Fibroblast of lung (primary cell): ENCODE measurements at places on chromosomes 2 and 18. TPM values are rescaled to one million over a fixed set of nuclear protein-coding genes. Genes with fewer than 3 reads are reported as not detected.

IL18R1 gene
- 0.10 and 0.18 TPM in 2 replicates for polyA plus RNA-seq

DSC3 gene
- 0.01 and 0.02 TPM in 2 replicates for polyA plus RNA-seq

HADHB gene
- polyA plus RNA-seq: 137 and 151 TPM in 2 replicates

PTPN2 gene
- 18.7 and 23.7 TPM in 2 replicates for polyA plus RNA-seq

COLEC11 gene
- polyA plus RNA-seq: 0.30 and 0.34 TPM in 2 replicates

DNA sequence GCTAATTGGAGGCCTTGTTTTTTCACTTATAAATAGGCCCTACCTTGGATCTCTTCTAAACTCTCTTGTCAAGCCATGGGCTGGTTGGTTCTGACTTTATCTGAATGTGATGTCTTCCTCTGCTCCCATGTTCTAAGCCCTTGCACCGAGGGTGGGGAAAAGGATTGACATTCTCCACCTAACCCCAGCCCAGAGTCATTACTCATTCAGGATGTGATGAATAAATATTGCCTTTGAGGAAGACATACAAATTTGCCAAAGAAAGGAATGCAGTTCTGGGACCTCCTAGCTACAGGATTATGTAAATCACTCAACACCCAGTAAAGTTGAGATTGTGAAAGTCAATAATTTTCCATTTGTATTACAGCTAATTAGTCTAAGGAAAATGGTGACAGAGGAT, 142.1 kb upstream of the LYPD6 start:
- DNase-seq: no peak

- DNase-seq: peak; percentile 12
These were observed 15.1 kb downstream of the LOXHD1 start for GRCh38 chr18:46641917-46642316.

DNA sequence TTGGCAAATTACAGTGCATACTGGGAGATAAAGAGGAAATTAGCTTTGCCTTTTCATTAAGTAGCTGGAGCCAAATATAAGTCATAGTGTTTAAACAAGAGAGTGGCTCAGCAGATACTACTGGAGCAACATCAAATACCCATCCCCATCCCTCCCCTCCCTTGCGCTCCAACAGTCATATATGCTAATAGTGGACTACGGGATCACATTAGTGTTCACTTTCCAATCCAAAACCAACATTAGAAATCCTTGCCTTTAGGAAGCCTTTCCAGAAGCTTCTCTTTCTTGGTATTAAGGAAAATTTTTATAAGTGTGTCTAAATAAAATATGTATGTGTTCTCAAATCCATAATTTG, 1669.3 kb downstream of the SUCLG1 start:
- DNase-seq: peak; percentile 0

DNA sequence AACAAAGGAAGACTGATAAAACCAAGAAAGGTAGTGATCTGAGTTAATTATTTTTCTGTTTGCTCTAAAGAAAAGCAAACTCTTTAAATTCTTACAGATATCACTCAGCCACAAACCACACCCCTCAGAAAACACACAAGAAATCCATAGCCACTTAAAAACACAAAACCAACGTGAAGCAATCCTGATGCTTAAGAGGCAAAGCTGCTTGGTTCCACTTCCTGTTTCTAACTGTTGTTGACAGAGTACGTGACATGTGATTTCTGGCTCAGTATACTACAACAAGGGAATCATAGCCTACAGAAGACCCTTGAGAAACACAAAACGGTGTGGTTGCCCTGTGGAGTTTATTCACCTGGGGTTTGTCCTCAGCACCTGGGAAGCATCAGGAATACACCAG, 240.9 kb upstream of the APCDD1 start:
- DNase-seq: no peak

DNA sequence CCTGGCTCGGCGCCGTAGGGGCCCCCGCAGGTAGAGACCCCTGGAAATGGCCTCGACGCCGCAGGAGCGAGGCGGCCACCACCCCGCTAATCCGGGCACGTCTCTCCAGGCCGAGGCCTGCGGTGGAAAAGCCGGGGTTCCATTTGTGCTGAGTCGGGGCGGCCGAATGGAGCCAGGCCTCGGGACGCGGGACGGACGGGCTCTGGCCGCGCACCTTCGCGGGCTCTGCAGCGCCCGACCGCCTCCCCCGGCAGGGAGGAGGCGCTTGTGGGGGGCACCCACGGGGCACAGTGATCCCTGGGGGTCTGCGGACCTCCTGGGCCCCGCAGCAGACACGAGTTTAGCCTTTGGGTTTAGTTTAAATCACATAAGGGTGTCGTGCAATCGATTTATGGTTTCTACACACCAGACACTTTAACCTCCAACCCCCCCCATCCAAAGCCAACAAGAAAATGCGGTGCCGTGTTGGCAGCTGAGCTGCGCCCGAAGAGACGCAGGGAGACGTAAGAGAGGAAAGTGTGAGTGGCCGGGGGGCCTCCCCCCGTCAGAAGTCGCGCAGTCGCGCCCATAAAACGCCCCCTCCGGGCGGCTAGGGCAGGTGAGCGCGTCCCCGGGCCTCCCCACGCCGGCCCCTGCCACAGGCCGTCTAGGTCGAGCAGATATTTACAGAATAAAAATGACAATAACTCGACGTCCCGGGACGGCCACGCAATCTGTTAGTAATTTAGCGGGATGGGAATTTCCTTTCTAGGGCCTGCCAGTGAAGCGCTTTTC, 1.0 kb upstream of the NFATC1 start:
- DNase-seq: peak; percentile 21

DNA sequence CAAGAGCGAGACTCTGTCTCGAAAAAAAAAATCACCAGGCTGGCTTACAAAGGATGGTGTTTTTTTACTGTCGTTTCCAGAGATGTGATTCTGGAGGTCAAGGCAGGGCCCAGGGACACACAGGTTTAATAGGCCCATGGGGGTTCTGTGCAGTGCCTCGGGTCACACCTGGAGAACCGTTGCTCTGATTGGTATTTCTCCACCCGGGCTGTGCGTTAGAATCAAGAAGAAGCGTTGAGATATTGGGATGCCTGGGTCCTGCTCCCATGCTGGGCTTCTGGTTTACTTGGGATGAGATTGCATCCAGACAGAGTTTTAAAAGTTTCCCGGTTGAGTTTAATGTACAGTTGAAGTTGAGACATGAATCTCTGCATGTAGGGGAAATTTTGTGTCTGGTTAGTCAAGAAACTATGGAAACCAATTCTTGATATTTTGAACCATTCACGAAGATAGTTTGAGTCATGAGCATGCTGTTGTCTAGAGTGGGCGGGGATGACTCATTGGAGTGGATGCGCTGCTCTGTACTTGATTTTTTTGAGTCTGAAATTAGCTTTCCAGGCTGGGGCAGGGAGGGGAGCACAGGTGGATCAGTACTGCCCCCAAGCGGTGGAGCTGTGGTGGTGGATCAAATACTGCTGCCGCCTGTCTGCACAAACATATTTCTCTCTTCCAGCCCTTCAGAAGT, 50.1 kb downstream of the GREB1 start:
- DNase-seq: peak; percentile 94

GRCh38 chr18:44896846-44897245, 216.2 kb downstream of the SETBP1 start:
- no peak for DNase-seq

DNA sequence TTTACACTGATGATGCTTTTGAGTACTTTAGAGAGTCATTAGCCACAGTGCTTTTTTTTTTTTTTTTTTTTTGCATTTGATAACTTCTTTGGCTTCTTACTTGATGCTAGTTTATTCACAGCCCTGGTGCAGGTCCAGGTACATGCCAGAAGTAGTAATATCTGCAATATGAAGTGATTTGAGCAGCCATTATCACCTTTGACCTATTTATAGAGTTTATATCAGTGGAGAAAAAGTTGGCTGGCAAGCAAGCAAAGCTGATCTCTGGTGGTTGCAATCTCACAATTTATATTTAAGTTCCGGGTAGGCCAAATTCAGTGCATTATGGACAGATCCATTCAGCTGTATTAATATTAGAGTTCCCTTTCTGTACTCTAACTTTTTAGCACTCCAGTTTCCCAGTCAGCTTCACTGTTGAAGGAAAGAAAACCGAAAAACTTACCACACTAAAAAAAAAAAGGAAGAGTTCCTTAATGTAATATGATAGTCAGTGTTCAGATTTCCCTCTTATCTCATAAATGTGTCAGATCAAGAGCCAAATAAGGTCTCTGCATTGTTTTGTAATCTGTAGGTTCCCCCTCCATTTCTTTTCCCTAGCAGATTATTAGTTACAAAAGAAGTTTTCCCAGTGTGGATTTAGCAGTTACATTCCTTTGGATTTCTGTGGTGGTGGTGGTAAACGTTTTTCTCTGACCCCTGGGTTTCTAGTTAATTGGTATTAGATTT, 78.6 kb downstream of the HAUS1 start:
- no peak for DNase-seq

- no peak for DNase-seq
These were observed 287.9 kb upstream of the HNMT start for GRCh38 chr2:137676346-137676745.

GRCh38 chr2:12675352-12675795, 41.4 kb upstream of the TRIB2 start:
- peak; percentile 28 for DNase-seq

GRCh38 chr2:134718817-134719814, at the start of gene TMEM163:
Gene TMEM163 (minus strand): TSS chr2:134719000.
- DNase-seq: no peak
